Glutamatergic neuron (in vitro differentiated cells): ENCODE measurements at places on chromosomes 4 and X.

DNA sequence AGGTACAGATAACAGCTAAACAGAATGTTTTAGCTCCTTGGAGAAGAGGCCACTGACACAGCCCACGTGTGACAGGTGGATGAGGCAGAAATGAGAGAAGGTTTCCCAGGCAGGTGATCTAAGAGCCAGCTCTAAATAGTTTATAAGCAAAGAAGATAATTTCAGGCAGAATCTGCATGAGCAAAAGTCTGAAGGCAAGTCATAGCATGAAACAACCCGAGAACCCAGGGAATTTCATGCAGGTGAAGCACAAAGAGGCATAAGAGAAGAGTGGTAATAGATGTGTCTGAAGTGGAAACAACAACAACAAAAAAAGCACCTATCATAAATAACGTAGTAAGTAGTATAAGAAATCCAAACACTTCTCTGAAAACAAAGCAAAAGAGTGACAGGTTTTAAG is 275.8 kb upstream of the CPEB2 start:
- H3K27me3 ChIP-seq, result no peaks in the 10 kb centered on the region
- peaks cover 3% of the 10 kb centered on the region for H3K36me3 ChIP-seq
- H3K27ac ChIP-seq, result no peak overlapping the region
- no peaks in the 10 kb centered on the region for H3K4me1 ChIP-seq

DNA sequence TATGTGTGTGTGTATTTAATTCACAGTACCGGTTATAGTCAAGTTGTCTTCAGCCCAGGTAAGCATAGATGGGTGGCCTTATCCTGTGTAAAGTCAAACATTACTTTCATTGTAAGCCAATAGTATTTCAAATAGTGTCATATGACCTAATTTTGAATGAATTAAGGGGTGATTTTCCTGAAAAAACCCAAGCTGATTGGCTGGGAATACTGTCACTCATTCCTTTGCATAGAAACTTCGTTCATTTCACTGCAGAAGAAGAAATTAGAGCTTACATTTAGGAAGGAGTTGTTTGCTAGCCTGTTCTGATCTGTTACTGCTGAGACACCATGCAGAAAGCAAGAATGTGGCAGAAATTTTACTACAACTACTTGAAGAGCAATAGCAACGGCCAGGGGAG is 45.4 kb downstream of the SMARCAD1 start:
- no peaks in the 10 kb centered on the region for H3K27me3 ChIP-seq
- no peak overlapping the region for H3K27ac ChIP-seq
- no peak for DNase-seq
- no peak overlapping the region for H3K4me3 ChIP-seq

GRCh38 chr4:2241003-2241402 is 918 bp downstream of the HAUS3 start:
- H3K27ac ChIP-seq, result peak overlapping the region; percentile 35
- peak overlapping the region; percentile 87 for H3K4me3 ChIP-seq
- H3K27me3 ChIP-seq, result no peaks in the 10 kb centered on the region
- no peaks in the 10 kb centered on the region for H3K36me3 ChIP-seq
- peaks cover 21% of the 10 kb centered on the region for H3K4me1 ChIP-seq
- DNase-seq, result no peak

DNA sequence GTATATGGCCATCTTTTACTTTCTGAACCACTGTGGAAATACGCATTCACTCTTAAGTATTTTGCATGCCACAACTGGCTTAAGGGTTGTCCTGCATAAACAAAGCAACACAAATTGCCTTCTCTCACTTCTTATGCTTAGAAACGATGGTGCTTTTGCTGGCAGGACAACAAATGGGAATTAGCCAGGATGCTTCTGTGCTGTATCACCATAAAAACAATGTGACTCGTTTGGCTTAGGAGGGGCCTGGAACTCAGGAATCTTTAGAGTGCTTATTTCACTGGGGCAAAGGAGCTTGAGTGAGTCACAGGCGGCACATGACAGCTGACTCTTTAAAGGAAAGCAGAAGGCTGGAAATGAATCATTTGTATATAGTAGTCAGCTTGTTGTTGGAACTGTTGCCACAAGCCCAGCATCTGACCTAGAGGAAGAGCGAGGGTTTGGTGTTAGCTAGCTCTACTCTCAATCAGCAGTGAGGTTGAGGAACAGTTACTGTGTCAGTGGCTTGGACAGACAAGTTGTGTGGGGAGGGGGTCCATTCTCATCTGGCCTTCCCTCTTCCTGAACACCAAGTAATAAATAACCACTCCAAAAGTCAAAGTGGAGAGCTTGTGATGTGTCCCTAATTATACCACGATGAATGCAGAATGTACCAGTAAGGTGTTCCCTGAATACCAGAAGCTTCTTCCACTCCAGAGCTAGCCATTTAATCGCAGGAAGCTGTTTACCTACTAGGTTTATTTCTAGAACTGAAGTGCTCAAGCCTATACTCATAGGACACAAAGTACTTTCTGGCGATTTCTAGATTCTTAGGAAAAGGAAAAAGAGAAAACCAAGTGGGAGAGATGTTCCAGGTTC is 293.1 kb downstream of the CAMK2D start:
- H3K36me3 ChIP-seq, result no peaks in the 10 kb centered on the region
- H3K4me3 ChIP-seq, result no peak overlapping the region
- no peak for DNase-seq
- peaks cover 23% of the 10 kb centered on the region for H3K4me1 ChIP-seq
- no peaks in the 10 kb centered on the region for H3K27me3 ChIP-seq
- peak overlapping the region; percentile 74 for H3K27ac ChIP-seq

DNA sequence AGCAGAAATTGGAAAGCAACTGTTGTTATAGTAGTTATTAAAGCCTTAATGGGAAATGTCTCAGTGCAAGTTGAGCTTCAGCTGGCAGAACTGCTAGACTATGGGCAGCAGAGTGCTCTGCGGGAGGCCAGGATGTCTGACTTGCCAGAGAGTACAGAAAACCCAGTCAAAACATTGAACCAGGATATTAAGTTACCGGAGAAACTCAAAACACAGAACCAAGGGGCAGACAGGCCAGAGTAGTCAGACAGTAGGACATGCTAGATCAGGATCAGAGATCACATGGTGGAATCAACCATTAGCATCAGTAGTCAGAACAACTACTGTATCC is 72.9 kb upstream of the TNIP3 start:
- H3K27ac ChIP-seq, result no peak overlapping the region
- H3K4me1 ChIP-seq, result no peaks in the 10 kb centered on the region
- DNase-seq, result no peak
- H3K36me3 ChIP-seq, result no peaks in the 10 kb centered on the region

DNA sequence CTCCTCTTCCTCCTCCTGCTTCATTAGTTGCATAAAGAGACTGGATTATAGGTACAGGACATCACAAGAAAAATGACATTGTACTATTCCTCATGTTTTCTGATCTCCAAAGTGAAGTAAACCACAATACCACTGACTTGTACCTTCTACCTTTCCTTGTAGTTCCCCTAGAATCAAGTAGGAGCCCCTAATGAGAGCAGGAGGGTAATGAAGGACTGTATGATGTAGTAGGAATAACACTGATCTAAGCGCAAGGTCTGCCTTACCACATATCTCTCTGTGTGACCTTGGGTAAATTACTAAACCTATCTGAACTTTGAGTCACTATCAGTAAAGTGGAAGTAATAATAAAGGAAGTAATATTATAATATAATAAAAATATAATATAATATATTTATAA is 3.6 kb downstream of the VSIG4 start:
- H3K36me3 ChIP-seq, result no peaks in the 10 kb centered on the region
- DNase-seq, result no peak
- no peak overlapping the region for H3K27ac ChIP-seq
